NB4 (cell line): ENCODE measurements at places on chromosomes 1 and 21.

DNA sequence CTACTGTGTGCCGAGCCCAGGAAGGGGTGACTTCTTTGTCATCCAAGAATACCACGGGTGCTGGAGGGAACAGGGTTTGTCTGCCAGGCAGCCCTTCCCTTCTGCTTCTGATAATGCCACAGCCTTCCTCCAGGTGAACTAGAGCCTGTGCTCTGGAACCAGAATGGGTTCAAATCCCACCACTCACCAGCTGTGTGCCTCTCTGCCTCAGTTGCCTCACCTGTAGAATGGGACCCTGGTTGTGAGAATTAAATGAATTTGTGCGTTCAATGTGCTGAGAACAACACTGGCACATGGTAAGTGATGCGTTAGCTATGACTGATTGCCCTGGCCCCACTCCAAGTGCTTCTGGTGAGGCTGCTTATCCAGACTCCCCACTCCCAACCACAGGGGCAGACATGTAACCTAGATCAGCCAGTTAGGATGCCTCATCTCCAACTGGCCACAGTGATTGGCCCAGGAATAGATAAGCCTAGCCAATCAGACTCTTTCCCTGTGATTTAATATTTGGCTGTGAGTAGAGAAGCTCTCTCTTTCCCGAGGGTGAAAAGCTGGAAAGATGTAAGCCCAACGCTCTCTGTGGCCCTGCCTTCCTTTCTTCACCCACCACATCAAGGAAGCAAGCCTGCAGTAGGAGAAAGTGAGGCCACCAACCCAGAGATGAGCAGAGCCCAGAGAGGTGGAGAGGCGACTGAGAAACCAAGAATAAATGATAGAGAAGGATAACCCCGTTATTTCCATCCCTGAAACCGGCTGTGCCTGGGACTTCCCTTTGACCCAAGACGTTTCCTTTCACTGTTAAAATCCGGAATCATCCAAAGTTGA is 20.8 kb upstream of the LAPTM5 start:
- peak; percentile 37 for DNase-seq

GRCh38 chr1:205293350-205294074 is 28.0 kb downstream of the NUAK2 start:
- DNase-seq = no peak

DNA sequence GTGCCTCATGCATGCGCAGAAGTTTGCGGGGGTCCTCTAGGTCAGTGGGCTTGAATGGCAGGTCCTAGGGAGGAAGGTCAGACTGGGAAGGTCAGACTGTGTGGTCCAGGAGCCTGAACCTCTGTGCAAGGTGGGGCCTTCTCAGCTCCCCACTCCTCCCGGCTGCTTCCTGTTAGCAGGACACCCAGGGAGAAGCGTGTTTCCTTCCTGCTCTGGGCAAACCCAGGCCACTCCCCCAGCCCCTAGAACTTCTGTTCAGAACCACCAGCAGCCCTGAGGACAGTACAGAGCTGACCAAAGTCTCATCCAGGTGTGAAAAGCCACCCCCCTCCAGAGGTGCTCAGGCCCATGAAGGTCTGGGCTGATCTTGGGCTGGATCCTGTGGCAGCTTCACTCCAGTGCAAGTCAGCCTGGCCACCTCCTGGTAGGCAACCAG is 29.9 kb downstream of the NAV1 start:
- DNase-seq = no peak

DNA sequence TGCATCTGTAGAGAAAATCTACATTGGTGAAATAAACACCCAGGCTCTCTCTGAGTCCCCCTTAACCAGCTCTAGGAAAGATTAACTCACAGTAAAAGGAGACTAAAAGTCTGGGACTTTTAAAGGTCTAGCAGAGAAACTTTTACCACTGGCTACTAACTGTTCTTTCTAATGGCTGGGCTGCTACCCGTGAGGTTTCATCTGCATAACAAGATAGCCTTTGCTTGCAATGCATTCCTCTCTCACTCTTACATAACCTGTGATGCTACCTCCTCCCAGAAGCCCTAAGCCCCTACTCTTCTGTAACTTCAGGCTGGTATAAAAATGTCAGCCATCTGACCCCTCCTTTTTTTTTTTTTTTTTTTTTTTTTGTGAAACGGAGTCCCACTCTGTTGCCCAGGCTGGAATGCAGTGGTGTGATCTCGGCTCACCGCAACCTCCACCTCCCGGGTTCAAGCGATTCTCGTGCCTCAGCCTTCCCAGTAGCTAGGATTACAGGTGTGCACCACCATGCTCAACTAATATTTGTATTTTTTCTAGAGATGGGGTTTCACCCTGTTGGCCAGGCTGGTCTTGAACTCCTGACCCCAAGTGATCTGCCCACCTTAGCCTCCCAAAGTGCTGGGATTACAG is 344.2 kb downstream of the RGS7 start:
- no peak for DNase-seq

DNA sequence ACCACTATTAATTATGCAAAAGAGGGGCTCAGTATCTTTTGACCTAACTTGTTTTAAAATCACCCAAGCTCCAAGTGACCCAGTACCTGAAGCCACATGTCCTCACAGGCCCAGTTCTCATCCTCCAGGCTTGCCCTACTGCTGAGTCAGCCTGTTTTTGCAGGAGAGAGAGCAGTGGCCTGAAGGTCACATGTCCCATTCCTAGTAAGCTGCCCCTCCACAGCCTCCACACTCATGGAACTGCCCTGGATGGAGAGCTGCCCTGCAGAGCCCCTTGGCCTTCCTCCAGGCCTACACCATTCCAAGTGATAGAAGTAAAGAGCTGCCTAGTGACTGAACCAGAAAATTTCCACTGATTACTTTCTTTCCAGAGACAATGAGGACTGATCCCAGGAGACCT is 139.8 kb upstream of the ST6GALNAC5 start:
- no peak for DNase-seq

- no peak for DNase-seq
Observed at GRCh38 chr1:163171826-163172225, 30.9 kb downstream of the RGS5 start.
